ENCODE measurements at places on chromosomes 11 and 22.
A peak's percentile ranks its signal among the peaks of the same experiment; 100 is the strongest.

DNA sequence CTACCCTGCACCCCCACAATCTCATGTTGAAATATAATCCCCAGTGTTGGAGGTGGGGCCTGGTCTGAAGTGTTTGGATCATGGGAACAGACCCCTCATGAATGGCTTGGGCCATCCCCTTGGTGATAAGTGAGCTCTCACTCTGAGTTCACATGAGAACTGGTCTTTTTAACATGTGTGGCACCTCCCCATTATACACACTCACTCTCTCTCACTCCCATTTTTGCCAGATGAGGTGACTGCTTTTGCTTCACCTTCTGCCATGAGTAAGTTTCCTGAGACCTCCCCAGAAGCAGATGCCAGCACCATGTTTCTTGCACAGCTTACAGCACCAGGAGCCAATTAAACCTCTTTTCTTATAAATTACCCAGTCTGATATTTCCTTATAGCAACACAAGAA is 32.1 kb upstream of the DRD2 start:
- no peak for DNase-seq

GRCh38 chr22:46929046-46929709 is 166.7 kb downstream of the TBC1D22A start:
- no peak for DNase-seq

GRCh38 chr11:27174021-27174420 is 133.4 kb downstream of the BBOX1 start:
- DNase-seq: no peak

DNA sequence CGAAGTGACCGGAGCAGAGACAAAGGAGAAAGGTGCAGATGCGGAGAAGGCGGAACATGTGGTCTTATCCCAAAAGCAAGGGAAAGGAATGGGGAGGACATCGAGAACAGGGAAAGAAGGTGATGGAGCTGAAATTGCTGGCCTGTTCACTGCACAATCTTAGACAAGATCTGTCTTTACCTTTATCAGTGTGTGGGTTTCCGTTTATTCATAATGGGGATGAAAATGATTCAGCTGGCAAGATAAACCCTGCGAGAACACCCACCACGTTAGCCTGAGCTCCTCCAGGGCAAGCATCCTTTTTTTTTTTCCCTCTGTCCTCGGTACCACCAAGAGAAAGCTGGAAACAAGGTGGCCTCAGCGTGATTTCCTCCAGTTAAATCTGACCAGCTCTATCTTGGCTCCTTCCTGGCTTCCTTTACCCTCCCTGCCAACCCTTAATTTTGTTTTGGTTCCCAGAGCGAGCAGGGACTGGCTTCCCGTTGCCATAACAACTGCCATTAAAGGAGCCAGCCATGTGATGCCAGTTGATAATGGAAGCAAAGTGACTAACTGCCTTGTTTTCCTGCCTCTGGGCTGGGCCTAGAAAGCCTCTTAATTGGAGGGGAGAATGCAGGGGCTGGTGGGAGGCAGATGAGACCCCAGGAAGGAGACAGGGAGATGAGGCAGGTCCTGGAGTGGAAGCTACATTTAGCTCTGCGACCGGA is 4.2 kb downstream of the SGSM1 start:
- no peak for DNase-seq

- no peak for DNase-seq
Measured at GRCh38 chr22:42695294-42695693, 25.4 kb downstream of the A4GALT start.

DNA sequence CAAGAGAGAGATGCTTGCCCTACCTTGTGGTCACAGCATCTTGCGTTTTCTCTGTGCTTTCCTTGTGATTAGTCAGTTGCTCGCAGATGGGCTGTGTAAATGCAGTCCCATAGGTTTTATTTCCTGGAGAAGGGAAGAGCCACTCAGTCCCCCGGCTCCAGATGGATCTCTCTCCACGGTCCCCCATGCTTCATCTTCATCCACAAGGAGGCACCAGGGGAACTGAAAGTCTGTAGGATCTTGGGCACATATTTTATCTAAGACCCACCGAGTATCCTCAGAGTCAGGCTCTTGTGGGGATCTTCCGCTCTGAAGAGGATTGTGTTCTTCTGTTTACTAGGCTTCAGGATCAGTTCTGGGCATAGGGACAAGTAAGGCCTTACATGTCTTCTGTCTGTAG is 66.8 kb upstream of the E2F8 start:
- no peak for DNase-seq

DNA sequence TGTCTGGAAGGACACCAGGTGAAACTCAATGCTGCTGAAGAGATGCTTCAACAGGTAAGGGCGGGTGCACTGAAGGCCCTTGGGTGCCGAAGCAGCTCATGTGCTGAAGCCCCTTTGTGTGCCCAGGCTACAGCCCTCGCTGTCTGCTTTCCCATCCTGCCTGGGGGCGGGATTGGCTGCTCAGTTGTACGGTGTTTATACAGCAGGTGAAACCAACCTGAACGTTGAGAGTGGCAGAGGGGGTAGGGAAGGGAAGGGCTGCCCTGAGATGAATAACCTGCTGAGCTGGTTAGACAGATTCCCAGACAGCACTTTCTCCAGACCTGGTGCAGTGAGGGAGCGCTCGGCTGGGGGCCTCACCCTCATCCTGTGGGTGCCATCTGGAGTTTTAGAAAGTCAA is 75.7 kb downstream of the CYB5R2 start:
- DNase-seq: no peak

- no peak for DNase-seq
Measured at GRCh38 chr11:36186340-36187175, 102.7 kb downstream of the COMMD9 start.

DNA sequence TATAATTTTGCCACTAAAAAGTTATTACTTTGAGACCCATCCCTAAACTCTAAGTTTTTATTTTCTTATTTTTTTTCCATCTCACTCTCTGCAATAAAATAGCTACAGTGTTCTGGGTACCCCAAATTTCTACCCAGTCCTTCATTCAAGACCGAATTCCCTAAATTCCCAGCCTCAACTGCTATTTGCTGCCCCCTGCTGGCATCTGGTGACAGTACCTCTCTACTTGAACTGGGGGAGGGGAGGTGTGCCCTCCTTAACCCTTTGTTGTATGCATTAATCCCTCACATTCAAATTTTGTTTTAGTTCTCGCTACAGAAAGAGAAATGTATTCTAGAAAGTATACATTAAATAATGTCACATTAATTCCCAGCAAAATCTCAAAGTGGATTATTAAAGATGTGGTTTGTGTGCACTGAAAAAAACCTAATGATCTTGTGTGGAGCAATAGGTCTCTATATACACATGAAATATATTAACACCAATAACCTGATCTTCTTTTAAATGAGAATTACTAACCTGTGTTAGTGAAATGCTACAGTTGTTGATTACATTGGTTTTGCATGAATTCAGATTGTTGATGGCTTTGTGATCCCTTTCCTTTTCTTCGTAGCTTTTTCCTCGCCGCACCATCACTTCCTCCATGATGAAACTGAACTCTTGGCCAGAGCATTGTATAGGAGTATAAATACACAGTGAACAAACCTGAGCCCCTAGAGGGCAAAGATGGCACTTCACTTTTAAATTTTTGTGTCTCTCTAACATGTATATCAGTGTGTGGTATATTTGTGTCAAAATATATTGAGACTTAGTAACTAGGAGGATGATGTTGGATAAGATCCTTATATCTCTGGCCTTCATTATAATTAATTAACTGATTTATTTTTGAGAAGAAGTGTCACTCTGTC is 590.0 kb downstream of the METTL15 start:
- no peak for DNase-seq

GRCh38 chr11:110645253-110645652 is 67.0 kb downstream of the ARHGAP20 start:
- DNase-seq: no peak

DNA sequence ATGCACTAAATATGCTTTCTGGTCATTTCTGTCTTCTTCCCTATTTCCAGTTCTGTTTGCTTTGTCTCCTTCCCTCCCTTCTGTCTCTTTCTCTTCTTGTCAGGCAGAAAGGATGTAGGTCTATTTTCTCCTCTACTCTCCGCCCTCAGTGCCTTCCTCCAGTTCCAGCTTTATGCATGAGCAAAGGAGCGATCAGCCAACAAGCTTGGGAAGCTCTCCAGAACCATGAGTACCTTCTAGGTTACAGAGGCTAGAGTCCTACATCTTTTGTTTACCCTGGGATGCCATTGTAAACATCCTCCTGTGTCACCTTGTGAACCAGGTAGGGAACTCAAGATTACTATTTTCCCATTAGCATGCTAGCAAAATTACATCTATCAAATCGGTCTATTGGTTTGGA is 7.9 kb upstream of the SPON1 start:
- DNase-seq: no peak

GRCh38 chr11:128483211-128483788 is 104.1 kb downstream of the ETS1 start:
- DNase-seq: no peak

DNA sequence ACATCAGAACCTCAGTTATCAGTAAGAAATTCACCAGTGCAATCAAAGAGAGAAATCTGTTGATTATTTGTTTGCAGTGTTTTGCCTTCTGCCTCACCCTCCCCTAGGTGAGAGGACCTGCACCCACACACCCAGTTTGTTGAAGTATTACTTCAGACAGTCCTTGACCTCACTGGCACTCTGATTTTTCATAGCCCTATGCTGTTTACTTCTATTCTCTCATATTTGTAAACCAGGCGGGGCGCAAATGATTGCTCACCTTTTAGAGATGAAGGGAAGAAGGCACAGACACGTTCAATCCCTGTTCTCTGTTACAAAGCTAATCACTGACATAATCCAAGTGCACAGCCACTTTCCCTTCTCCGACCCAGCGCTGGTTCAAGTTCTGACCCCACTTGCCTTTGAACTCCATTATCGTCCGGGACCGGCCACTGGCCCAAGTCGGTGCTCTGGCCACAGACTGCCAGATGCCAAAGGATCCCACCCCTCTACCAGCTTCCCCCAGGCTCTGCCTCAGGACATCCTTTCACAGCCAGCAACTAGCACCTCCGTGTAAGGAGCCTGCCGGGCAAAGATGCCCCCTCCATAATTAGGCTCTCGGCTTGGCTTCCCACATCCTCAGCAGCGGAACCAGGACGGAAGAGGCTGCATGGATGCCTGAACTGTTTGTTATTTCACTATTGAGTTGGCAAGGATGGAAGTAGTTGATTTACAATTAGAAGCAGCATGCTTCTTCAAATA is 1.7 kb downstream of the ETS1 start:
- DNase-seq: no peak

- DNase-seq: no peak
Measured at GRCh38 chr11:86117001-86117711, 48.3 kb upstream of the PICALM start.

GRCh38 chr11:23990346-23991164 is 506.3 kb upstream of the LUZP2 start:
- no peak for DNase-seq

- no peak for DNase-seq
Measured at GRCh38 chr11:45665933-45666647, 668 bp upstream of the CHST1 start.

GRCh38 chr22:48478124-48478523 is 1349.5 kb downstream of the BRD1 start:
- no peak for DNase-seq

GRCh38 chr11:43504316-43504950 is 145.7 kb downstream of the TTC17 start:
- DNase-seq: no peak

- no peak for DNase-seq
Measured at GRCh38 chr11:88414981-88415413, 77.5 kb upstream of the CTSC start.

DNA sequence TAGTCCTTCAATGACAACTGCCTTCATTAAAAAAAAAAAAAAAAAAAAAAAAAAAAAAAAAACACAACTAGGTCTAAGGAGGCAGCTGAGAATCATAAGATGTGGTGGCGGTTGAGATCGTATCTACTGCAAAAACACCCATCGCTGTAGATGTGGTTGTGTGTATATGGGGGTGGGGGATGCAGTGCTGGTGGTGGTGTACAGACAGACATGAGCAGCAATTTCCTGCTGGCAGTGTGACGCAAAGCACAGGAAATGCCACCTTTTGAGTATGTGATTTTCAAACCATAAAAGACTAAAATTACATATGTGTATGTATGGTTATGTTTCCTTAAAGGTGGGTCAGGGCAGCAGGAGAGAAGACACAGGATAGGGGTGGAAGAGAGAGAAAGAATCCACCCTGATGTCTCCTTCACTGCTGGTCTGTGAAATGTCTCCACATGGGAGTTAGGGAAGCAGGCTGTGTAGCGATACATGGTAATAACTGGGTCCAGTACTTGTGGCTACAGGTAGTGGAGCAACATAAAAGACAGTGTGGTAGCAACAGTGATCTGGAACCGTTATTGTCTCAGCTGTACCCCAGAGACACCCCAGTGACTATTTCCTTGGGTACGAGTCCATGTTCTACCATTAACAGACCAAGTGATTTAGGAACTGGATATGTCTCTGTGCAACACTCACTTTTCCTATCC is 57.9 kb downstream of the SYTL2 start:
- DNase-seq: peak; percentile 83

GRCh38 chr11:74011360-74012073 is 2.6 kb upstream of the UCP3 start:
- no peak for DNase-seq

DNA sequence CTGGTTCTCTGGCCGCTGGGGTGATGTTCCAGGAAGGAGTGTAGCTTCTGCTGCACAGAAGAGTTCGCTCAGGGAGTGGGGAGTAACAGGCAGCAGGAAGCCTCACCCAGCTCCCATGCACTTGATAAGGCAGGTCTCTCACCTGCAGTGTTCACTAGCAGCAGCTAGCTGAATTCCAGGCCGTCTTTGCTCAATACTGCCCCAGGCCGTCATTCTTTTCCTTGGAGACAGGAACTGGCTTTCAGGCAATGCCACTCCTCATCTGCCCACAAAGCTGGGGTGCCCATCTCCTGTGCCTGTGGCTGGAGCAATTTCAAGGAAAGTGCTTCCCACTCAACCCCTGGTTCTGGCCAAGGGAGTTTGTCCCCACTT is 66.1 kb downstream of the ARHGAP42 start:
- DNase-seq: no peak

GRCh38 chr22:22721681-22722354 is 77.4 kb downstream of the GGTLC2 start:
- DNase-seq: no peak

DNA sequence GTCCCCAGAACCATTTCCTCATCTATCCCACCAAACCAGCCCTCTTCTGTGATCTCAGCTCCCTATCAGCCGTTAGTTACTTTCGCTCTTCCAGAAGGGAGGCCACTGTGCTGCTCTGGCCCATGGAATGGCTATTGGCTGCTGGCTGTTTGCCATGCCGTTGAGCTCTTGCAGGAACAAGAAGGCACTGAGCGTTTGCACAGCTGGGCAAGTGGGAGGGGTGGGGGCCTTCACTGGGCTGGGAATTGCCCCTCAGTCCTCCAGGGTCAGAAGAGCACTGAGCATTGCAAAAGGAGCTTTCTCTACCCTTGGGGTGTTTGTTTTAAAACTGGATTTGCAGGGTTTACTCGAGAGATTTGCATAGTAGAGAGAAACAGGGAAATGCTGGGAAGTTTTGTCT is 129.0 kb upstream of the PARVA start:
- DNase-seq: no peak

DNA sequence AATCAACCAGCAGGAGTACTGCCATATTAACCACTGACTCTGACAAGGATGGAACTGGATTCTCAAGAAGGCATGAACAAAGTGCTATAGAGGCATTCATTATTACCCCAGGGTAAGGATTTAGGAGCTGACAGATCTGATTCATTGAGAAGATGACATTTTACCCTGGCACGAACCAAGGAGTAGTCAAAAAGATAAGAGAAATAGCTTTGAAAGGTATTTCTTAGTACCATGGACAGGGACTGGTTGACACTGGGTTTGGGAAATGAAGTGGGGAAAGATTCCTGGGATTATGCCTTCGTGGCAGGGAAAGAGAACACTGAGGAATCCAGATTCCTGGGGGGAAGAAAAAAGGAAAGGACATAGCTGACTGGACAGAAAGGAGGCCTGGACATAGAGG is 5.1 kb upstream of the SAAL1 start:
- DNase-seq: no peak

Data from activated CD8-positive, alpha-beta memory T cell treated with anti-CD3 and anti-CD28 coated beads for 1 hour (primary cell).